Pancreas (tissue), 10 donors: ENCODE measurements at places on chromosomes 16 and 17. TPM values are rescaled to one million over a fixed set of nuclear protein-coding genes. Genes with fewer than 3 reads are reported as not detected.

The CD79B gene
- total RNA-seq: 1.2 TPM

The UMOD gene
- total RNA-seq: 3.3 TPM

GRCh38 chr17:10556301-10557005 lies 7.0 kb upstream of the MYH2 start:
- H3K4me3 ChIP-seq: no peak overlapping the region
- DNase-seq: no peak
- no peaks in the 10 kb centered on the region for H3K27me3 ChIP-seq
- H3K36me3 ChIP-seq: no peaks in the 10 kb centered on the region

GRCh38 chr16:80440667-80441066 lies 100.1 kb upstream of the DYNLRB2 start:
- no peak for DNase-seq
- H3K27ac ChIP-seq: no peak overlapping the region
- H3K27me3 ChIP-seq: no peaks in the 10 kb centered on the region
- H3K4me1 ChIP-seq: no peaks in the 10 kb centered on the region
- H3K36me3 ChIP-seq: no peaks in the 10 kb centered on the region

The JMJD8 gene
- total RNA-seq: 28.5 TPM

The C17orf50 gene
- not detected for total RNA-seq

DNA sequence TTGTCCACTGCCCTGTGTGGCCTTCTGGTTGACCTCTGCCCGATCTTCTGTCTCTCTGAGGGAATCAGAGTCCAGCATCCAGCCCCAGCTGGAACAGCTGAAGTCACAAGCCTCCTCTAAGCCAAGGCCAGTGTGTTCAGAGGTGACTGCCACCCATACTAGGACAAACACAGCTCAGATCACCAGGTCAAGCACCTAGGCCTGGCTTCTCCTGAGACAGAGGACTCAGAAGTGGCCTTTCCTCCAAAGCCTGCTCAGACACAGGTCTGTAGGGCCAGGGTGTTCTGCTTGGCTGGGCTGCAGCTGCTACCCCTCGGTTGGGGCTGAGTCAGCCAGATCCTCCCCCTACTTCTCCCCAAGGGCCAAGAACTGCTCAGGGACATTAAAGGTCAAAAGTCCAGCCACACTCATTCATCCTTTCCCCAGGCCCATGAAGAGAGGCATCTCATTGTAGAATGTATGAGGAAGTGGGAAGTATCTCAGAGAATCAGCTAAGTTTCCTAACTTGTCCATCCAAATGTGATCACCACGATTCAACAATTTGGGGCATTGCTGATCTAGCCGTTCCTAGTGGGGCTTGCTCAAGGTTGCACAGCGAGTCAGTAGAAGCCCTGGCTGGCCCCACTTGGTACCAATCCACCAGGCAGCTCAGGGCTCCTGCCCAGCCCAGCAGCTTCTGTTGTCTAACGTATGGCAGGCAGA lies 7.6 kb downstream of the SLC46A1 start:
- H3K4me3 ChIP-seq: no peak overlapping the region
- no peaks in the 10 kb centered on the region for H3K4me1 ChIP-seq
- DNase-seq: no peak
- peak overlapping the region; percentile 3 for H3K27ac ChIP-seq
- H3K36me3 ChIP-seq: no peaks in the 10 kb centered on the region

DNA sequence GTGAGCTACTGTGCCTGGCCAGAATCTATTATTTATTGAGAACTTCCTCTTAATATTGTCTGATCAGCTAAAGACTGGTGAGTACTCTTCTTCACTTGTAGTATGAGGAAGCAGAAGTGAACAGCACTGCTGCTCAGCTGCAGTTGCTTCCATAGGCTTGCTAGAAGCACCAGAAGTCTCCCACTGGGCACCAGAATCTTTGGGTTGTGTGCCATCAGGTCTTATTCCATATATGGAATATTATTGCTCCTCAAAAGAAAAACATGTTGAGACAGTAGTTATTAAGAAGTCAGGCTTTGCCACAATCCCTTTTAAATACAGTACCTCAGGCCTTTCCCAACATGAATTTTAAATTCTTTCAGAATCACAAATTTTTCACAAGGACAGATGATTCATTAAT lies 17.2 kb downstream of the SNTB2 start:
- no peak overlapping the region for H3K27ac ChIP-seq
- no peaks in the 10 kb centered on the region for H3K36me3 ChIP-seq
- DNase-seq: no peak
- no peaks in the 10 kb centered on the region for H3K4me1 ChIP-seq

DNA sequence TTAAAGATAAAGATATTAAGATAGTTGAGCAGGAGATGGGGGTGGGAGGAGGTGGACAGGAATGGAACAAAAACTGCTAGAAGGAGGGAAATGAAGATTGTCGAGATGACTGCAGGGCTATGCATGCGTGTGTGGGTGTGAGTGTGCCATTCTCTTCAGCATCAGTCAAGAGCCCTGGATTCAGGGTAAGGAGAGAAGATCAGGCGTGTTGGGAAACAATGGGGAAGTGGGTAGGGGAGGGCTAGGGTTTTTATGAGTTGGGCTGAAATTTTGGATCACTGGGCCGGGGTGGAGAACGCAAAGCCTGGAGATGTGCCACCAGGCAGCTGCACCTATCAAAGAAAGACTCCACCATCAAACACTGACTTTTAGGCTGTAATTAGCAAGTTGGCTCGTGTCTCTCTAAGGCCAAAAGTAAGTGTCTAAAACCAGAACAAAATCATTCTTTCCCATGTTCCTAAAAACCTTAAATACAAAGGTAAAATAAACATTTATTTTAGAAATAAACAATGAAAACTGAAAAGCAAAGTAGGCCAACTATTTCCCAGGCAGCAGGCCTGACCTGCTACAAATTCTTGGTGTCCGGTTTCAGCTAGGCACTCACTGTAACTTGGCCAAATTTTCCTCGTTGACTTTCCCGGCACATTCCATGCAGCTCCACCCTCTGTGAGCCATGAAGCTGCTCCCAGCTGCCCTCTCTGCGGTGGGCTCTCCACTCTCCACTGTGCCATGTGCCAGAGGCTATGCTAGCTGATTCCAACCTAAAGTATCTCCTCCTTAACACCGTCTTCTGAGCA lies 4.2 kb downstream of the CDRT4 start:
- H3K27ac ChIP-seq: no peak overlapping the region
- H3K4me1 ChIP-seq: no peaks in the 10 kb centered on the region
- DNase-seq: peak; percentile 20

DNA sequence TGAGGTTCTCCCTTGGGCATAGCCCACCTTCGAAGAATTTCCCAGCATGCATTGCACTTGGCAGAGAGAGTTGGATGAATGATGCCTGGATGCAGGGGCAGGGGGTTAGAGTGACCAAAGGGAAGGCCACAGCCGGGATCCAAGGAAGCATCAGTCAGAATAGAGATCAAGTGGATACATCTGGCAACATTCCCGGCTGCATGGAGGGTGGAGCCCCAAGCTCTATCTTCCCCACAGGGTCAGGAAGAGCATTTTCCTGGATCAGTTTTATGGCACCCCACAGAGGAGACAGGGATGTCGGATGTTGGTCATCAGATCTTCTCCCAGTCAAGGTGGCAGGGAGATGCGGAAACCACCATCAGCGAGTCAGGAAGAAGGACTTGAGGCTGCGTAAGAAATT lies 13.0 kb downstream of the PIRT start:
- H3K27ac ChIP-seq: no peak overlapping the region
- H3K27me3 ChIP-seq: no peaks in the 10 kb centered on the region
- no peak for DNase-seq
- H3K4me1 ChIP-seq: no peaks in the 10 kb centered on the region
- no peak overlapping the region for H3K4me3 ChIP-seq

- no peak overlapping the region for H3K4me3 ChIP-seq
- no peaks in the 10 kb centered on the region for H3K27me3 ChIP-seq
- H3K27ac ChIP-seq: no peak overlapping the region
- no peak for DNase-seq
- no peaks in the 10 kb centered on the region for H3K36me3 ChIP-seq
These were observed 31.0 kb downstream of the NGFR start for GRCh38 chr17:49525831-49526741.

DNA sequence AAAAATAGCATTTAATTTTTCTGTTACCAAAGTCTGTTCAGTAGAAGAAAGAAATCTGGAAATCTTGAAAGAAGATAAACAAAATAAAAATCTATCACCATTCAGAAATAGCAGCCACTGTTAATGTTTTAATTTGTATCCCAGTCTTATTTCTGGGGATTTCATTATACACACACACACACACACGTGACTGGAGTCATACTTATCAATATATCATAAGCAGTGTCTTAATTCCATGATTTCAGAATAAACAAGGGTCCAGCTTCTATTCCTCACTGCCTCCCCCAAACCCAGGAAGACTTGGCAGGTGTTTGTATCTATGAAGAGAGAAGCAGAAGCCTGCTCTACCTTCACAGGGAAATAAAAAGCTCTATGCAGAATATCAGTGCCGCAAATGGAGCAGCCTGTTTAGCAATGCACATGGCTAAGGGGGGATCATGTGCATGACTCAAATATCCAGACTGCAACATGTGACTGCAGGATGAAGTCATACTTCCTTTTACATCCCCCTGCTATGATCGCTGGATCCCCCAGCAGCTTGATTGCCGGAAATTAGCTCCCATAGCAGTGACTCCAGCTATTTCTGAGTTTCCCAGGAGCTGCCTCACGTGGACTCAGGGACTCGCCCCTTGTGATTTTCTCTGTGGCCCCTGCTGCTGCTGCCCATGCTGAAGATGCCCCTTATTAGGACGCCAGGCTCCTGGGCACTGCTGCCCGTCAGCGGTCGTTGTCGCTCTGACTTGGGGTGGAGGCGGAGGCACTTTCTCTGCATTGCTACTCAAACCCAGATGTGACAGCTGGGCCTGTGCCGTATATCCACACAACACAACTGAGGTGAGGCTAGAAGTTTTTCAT lies 341.0 kb downstream of the CPPED1 start:
- H3K27me3 ChIP-seq: no peaks in the 10 kb centered on the region
- no peak overlapping the region for H3K4me3 ChIP-seq
- H3K4me1 ChIP-seq: no peaks in the 10 kb centered on the region
- no peak overlapping the region for H3K27ac ChIP-seq

GRCh38 chr17:18905226-18905625 lies 46.7 kb upstream of the SLC5A10 start:
- no peaks in the 10 kb centered on the region for H3K36me3 ChIP-seq
- no peak overlapping the region for H3K4me3 ChIP-seq
- no peak overlapping the region for H3K27ac ChIP-seq
- no peaks in the 10 kb centered on the region for H3K4me1 ChIP-seq
- no peaks in the 10 kb centered on the region for H3K27me3 ChIP-seq

GRCh38 chr16:84618581-84619460 lies 943 bp upstream of the COTL1 start:
- H3K27ac ChIP-seq: peak overlapping the region; percentile 46
- H3K27me3 ChIP-seq: no peaks in the 10 kb centered on the region
- no peak overlapping the region for H3K4me3 ChIP-seq
- H3K4me1 ChIP-seq: no peaks in the 10 kb centered on the region
- no peaks in the 10 kb centered on the region for H3K36me3 ChIP-seq
- DNase-seq: peak; percentile 45

DNA sequence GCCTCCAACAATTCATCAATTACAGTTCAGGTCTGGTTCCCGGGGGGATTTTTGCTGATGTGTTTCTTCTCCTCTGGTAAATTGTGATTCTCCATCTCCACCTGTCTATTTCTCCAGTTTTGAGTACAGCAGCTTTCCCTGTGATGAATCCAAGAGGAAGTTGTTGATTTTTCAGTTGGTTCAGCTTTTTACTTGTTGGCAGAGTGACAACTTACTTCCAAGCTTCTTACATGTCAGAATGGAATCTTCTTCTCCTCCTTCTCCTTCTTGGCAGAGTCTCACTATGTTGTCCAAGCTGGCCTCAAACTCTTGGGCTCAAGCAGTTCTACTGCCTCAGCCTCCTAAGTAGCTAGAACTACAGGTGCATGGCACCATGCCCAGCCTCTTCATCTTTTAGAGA lies 33.4 kb upstream of the TMEM92 start:
- no peaks in the 10 kb centered on the region for H3K4me1 ChIP-seq
- DNase-seq: no peak
- H3K27me3 ChIP-seq: no peaks in the 10 kb centered on the region
- no peaks in the 10 kb centered on the region for H3K36me3 ChIP-seq
- no peak overlapping the region for H3K27ac ChIP-seq

The SLC16A6 gene
- 1.0 TPM for total RNA-seq

DNA sequence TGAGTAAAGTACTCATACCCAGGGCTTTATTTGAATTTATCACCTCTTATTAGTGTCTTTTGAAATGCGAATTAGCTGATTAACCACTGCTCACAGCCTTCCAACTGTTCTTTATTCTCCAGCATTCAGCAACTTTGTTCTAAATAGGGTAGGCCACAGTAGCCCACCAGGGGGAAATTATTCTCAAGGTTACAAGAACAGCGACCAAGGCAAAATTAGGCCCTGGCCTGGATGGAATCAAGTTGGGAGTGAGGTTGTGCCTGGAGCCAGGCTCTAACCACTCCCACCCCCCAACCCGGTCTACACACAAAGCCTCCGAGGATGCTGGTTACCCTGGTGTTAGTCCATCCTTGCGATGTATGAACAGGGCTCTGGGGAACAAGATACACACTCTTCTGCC lies 245.5 kb downstream of the STX8 start:
- no peaks in the 10 kb centered on the region for H3K27me3 ChIP-seq
- DNase-seq: no peak
- H3K4me1 ChIP-seq: no peaks in the 10 kb centered on the region
